Right lung (tissue), 10 donors: ENCODE measurements at places on chromosomes 2 and 18. TPM values are rescaled to one million over a fixed set of nuclear protein-coding genes. Genes with fewer than 3 reads are reported as not detected.

MRPL53 gene
- polyA plus RNA-seq, result 68.9 TPM

- no peak for DNase-seq
These were observed 108.3 kb downstream of the SPTBN1 start for GRCh38 chr2:54564439-54564838.

DNA sequence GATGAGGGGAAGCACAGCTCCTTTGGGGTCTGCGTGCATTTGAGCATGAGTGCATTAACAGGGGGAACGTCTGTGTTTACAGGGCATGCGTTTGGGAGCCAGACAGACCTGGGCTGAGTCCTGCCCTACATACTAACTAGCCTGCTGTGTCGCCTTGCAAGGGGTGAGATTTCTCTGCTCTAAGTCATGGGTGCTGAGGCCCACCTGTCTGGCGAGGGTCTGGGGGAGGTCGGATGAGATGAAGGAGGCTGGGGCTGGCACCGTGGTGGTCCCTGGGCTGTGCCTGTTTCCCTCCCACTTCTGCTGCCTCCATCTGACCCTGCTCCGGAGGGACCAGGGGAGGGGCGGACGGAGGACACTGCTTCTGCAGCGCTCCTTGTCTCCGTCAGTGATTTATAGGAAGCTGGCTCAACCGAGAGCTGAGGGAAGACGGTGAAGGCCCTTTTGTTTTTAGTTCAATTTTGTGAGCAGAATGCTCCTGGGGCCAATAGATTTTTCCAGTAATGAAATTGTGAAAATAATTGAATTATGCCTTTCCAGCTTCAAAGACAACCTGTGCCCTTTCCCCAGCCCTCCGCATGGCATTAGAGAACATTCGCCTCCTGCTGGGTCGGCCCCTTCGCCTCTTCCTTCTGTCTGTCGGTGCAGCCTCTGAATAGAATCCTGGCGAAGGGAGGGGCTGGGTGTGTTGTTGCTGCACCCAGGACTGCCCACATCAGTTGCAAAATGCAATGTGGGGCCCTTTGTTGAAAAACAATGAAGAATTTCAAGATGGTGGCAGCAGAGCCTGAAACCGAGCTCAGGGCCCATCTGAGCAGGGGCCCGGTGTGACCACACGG, 49.7 kb downstream of the RRM2 start:
- no peak for DNase-seq

DNA sequence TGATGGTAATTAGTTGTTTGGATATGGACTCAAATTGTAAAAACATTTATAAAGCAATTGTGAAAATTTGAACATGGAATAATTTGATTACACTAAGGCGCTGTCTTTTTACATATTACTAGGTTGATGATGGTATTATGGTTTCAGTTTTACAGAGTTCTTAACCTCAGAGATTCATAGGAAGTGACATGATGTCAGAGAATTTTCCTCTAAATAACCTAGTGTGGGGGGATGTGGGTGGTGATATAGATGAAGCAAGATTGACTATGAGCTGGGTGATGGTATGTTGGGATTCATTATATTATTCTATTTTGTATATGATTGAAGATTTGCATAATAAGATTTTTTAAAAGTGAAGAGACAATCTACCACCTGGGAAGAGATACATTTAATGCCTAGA, 45.9 kb upstream of the ATP5MC3 start:
- DNase-seq, result no peak

GRCh38 chr18:44969214-44969795, 288.6 kb downstream of the SETBP1 start:
- DNase-seq, result no peak

DNA sequence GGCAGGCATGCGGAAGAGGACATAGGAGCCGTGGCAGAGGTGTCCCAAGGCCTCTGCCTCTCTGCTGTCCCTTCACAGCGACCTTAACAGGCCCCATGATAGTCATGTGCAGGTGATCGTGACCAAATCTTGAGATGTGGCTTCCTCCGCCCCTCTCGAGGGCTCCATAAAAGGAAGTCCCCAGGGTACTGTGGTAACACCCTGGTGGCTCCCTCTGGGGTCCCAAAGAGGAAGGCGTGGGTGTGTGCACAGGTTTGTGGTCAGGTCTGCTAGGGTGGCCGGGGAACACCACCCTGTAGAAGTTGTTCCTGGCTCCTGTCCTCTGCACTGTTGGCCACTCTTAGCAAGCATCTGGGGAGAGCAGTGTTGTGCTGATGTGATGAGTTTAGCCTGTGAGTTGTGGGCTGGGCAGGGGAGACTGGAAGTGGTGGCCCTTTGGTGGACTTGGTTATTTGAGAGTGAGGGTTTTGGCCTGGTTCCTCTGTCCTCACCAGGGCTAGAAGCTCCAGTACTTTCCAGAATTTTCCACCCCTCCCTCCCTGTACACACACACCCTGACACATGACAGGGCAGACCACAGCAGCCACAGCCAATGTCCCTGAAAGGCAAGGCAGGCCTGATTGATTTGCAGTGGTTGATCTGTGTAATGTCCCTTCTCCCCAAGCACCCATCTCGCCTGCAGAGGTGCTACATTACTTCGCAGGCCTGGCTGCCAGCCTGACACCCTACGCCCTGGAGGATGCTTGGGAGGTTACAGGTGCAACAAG, 68.9 kb upstream of the BOD1L2 start:
- DNase-seq, result no peak
